ENCODE measurements at places on chromosomes 3 and 15. TPM values are rescaled to one million over a fixed set of nuclear protein-coding genes. Genes with fewer than 3 reads are reported as not detected.

- H3K4me1 ChIP-seq: no peaks in the 10 kb centered on the region
- H3K36me3 ChIP-seq: no peaks in the 10 kb centered on the region
- no peak overlapping the region for H3K4me3 ChIP-seq
- H3K27me3 ChIP-seq: no peaks in the 10 kb centered on the region
- H3K27ac ChIP-seq: no peak overlapping the region
- no peak for DNase-seq
Observed at GRCh38 chr15:75069301-75069925, 46.0 kb downstream of the PPCDC start.

- no peaks in the 10 kb centered on the region for H3K4me1 ChIP-seq
- H3K27me3 ChIP-seq: no peaks in the 10 kb centered on the region
- H3K36me3 ChIP-seq: no peaks in the 10 kb centered on the region
Observed at GRCh38 chr3:60445446-60445845, 805.8 kb downstream of the FHIT start.

DNA sequence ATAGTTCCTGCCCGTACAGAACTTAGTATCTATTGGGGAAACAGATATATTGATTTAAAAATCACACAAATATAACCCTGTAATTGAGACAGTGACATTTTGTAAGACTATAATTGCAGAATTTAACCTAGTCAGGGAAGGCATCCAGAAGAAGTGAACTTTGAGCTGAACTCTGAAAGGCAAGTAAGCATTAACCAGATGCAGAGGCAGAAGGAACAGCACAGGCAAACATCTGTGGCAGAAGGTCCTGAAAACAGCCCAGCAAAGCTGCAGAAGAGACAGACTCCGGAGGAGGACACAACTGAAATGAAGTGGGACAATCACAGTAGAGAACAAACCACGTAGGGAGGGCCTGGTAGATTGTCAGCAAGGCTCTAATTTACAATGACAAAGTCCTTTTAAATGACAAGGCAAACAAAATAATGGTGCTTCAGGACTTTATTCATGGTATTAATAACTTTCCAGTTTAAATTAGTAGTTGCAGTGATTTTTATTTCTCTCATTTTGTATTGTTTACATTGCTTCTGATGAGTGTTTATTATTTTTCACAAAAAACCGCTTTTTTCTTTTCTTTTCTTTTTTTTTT is 14.5 kb downstream of the BCL2A1 start:
- no peaks in the 10 kb centered on the region for H3K36me3 ChIP-seq
- H3K27ac ChIP-seq: no peak overlapping the region
- no peak overlapping the region for H3K4me3 ChIP-seq
- H3K4me1 ChIP-seq: no peaks in the 10 kb centered on the region
- no peaks in the 10 kb centered on the region for H3K27me3 ChIP-seq

GRCh38 chr3:124879337-124879680 is 7.9 kb downstream of the ITGB5 start:
- H3K27ac ChIP-seq: peak overlapping the region; percentile 89
- H3K4me3 ChIP-seq: no peak overlapping the region
- no peak for DNase-seq
- H3K36me3 ChIP-seq: no peaks in the 10 kb centered on the region
- H3K27me3 ChIP-seq: no peaks in the 10 kb centered on the region

DNA sequence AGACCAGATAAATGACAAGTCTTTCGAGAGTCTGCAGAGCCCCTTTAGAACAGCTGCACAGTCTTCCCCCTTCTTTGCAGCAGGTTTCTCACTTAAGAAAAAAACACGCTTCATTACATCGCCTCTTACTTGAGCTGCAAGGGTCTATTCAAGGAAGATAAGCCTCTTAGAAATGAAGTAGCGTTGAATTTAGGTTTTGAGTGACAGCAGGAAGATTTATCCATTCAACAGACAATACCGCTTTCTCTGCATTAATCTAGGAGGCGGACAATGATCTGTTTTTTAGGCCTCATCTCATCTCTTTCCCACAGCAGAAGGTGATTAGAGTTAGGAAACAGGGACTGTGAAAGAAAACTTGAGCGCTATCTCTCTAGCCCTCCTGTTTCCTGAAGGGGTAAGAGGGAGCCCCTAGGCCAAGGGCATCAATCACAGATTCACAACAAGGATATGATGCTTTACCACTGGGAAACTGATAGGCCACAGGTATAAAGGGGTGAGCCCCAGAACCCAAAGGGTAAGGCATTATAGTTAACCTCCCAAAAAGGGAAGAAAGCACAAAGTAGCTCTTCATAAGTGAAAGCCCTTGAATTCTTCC is 84.3 kb downstream of the MECOM start:
- H3K4me3 ChIP-seq: no peak overlapping the region
- no peaks in the 10 kb centered on the region for H3K36me3 ChIP-seq
- H3K4me1 ChIP-seq: peaks cover 5% of the 10 kb centered on the region
- no peak overlapping the region for H3K27ac ChIP-seq
- no peak for DNase-seq

GRCh38 chr15:68997050-68997449 is 17.4 kb upstream of the NOX5 start:
- no peaks in the 10 kb centered on the region for H3K36me3 ChIP-seq
- H3K4me1 ChIP-seq: no peaks in the 10 kb centered on the region
- H3K27me3 ChIP-seq: no peaks in the 10 kb centered on the region
- no peak for DNase-seq
- no peak overlapping the region for H3K27ac ChIP-seq

DNA sequence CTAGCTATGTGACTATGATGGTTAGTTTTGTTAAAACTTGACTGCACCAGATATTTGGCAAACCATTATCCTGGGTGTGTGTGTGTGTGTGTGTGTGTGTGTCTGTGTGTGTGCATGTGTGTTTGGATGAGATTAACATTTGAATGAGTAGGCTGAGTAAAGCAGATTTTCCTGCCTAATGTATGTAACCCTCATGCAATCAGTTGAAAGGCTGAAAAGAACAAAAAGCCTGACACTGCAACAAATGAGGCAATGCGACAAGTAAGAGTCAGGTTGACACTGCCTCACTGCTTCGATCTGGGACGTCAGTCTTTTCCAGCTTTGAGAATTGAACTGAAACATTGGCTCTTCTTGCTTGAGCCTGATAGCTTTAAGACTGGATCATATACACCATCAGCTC is 643.0 kb downstream of the NAALADL2 start:
- H3K36me3 ChIP-seq: no peaks in the 10 kb centered on the region
- no peak for DNase-seq
- H3K4me1 ChIP-seq: no peaks in the 10 kb centered on the region
- H3K4me3 ChIP-seq: no peak overlapping the region
- H3K27ac ChIP-seq: no peak overlapping the region
- no peaks in the 10 kb centered on the region for H3K27me3 ChIP-seq

DNA sequence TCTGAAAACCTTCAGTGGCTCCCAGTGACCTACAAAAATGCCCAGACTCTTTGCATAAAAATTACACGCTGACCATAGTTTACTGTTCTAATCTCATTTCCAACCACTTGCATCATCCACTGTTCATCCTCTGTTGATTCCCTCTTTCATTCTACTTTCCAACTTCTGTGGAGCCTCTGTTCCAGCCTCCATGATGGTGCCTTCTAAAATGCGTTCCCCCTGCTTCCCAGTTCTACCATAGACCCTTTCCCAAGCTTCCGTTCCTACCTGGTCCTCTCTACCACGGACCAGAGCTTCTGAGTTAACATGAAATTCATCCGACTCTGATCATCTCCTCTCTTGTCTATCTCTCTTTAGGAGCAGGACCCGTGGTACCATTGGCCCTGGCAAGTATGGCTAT is 127.0 kb downstream of the THSD4 start:
- no peak for DNase-seq
- no peak overlapping the region for H3K27ac ChIP-seq
- H3K4me1 ChIP-seq: no peaks in the 10 kb centered on the region

GRCh38 chr3:145892869-145893268 is 268.1 kb downstream of the PLOD2 start:
- H3K27ac ChIP-seq: no peak overlapping the region
- no peaks in the 10 kb centered on the region for H3K36me3 ChIP-seq
- no peaks in the 10 kb centered on the region for H3K27me3 ChIP-seq
- no peaks in the 10 kb centered on the region for H3K4me1 ChIP-seq
- H3K4me3 ChIP-seq: no peak overlapping the region
- DNase-seq: no peak

DNA sequence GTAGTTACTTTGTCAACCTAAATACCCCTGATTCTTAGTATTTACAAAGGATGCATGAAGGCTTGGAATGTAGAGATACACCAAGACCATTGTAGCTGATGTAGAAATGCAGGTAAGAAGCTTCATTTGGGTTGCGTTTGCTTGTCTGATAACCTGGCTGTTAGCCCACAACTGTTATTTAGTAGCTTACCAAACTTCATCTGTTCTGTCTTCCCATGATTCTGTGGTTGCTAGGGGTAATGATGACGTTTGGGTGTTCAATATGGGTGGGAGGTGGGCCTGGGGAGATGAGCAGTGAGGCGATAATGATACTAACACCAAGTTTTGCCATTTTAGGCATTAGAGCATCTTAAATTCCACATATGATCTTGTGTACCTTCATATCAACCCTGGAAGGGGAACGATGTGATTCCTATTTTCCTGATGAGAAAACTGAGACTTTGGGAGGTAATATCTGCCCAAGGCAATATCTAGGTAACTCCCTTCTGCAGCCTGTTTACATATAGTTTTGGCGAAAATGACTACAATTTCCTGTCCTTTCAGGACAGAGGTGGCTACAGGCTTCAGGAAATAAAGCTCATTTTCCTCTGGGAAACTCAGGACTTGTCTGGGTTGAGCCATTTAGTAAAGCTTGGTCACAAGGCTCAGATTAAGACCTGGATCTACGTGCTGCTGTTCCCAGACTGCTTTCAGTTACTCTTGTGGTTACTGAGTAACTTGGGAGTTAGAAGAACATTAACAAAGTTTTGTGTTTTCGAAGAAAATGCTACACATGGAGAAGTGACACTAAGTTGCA is 26.8 kb downstream of the FNDC3B start:
- H3K27me3 ChIP-seq: no peaks in the 10 kb centered on the region
- no peaks in the 10 kb centered on the region for H3K36me3 ChIP-seq
- H3K4me3 ChIP-seq: no peak overlapping the region
- DNase-seq: no peak
- H3K27ac ChIP-seq: no peak overlapping the region
- peaks cover 12% of the 10 kb centered on the region for H3K4me1 ChIP-seq

DNA sequence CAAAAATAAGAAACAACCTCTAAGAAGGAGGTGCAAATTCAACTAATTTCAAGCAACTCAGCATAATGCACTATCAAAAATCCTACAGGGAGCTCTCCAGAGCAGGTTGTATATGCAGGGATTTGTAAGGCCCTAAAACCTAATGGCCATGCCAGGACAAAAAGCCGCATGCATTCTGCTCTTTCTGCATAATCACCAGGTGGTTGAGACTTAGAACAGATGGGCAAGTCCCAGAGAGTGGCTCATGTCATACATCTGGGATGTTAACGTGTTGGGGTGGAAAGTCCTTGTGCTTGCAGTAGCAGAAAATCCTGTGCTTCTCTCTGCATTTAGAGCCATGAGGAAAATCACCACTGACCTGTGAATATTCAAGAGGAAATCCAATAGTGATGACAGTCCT is 1002.9 kb downstream of the AGBL1 start:
- H3K4me1 ChIP-seq: no peaks in the 10 kb centered on the region
- no peaks in the 10 kb centered on the region for H3K36me3 ChIP-seq
- H3K4me3 ChIP-seq: no peak overlapping the region
- no peak for DNase-seq
- no peak overlapping the region for H3K27ac ChIP-seq

- H3K27me3 ChIP-seq: no peaks in the 10 kb centered on the region
- no peaks in the 10 kb centered on the region for H3K4me1 ChIP-seq
- H3K4me3 ChIP-seq: no peak overlapping the region
- no peak for DNase-seq
- H3K27ac ChIP-seq: no peak overlapping the region
- H3K36me3 ChIP-seq: no peaks in the 10 kb centered on the region
Observed at GRCh38 chr15:52787549-52788098, 2.5 kb downstream of the ONECUT1 start.

- no peak overlapping the region for H3K27ac ChIP-seq
- no peaks in the 10 kb centered on the region for H3K27me3 ChIP-seq
- peak; percentile 49 for DNase-seq
Observed at GRCh38 chr15:101123222-101123910, 128.5 kb downstream of the CHSY1 start.

DNA sequence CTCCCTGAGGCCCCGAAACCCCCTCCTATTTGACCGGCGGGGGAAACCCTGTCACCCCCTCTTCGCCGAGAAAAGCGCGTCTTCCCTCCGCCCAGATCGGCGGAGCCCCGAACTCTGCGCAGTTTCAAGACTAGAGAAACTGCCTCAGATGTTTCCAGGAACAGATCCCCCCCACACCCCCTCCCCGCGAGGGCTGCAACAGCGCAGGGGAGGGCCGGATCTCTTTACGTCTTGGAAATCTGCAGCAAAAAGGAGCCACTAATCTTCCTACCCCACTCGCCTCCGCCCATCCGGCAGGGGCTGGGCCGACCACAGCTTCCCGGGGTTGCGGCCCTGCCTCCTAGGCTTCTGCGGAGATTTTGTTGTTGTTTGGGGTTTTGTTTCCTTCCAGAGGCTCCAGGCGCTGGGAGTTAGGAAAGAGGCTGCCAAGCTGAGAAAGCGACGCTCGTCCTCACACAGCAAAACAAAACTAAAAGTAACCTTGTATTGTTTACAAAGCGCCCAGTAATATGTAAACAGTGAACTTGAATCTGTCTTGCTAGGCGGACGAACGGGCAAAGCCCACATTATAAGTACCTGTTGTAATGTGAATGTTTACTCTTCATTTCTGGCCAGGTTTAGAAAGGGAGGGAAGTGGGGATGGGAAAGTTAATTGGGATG is 2.2 kb downstream of the FOXB1 start:
- H3K27me3 ChIP-seq: no peaks in the 10 kb centered on the region
- peak overlapping the region; percentile 2 for H3K4me3 ChIP-seq
- no peaks in the 10 kb centered on the region for H3K4me1 ChIP-seq
- no peak for DNase-seq

DNA sequence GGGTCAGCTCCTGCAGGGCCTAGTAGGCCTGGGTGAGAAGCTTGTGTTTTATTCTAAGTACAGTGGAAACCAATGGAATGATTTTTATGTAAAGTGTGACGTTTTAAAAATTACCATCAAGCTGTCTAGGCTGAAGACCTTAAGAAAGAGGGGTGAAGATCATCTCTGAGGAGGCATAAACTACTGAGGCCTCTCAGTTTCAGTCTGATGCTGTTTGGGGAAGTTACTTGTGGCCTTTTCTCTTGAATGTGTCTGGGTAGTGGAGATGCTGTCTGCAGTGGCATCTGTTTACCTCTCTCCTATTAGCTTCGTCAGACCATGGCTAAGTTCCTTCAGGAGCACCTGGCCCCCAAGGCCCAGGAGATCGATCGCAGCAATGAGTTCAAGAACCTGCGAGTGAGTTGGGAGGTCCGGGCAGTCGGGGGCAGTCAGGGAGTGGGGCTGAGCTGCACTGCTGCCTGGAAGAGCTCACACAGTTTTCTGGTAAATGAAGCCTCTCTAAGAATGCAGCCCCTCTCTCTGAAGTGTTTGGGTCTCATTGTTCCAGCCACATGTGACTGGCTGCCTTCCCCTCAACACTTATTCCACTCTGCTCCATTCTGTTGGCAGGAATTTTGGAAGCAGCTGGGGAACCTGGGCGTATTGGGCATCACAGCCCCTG is 1.9 kb downstream of the IVD start:
- no peaks in the 10 kb centered on the region for H3K27me3 ChIP-seq
- no peak for DNase-seq
- H3K36me3 ChIP-seq: no peaks in the 10 kb centered on the region

The GCSAM gene
- not detected for total RNA-seq

The DOCK3 gene
- 0.72 TPM for total RNA-seq

The ISL2 gene
- not detected for total RNA-seq

The ZNF385D gene
- total RNA-seq: 118 TPM

The SLC25A36 gene
- total RNA-seq: 49.0 TPM

The FAM107A gene
- 10.2 TPM for total RNA-seq
